ENCODE measurements at places on chromosomes 6 and 20.

DNA sequence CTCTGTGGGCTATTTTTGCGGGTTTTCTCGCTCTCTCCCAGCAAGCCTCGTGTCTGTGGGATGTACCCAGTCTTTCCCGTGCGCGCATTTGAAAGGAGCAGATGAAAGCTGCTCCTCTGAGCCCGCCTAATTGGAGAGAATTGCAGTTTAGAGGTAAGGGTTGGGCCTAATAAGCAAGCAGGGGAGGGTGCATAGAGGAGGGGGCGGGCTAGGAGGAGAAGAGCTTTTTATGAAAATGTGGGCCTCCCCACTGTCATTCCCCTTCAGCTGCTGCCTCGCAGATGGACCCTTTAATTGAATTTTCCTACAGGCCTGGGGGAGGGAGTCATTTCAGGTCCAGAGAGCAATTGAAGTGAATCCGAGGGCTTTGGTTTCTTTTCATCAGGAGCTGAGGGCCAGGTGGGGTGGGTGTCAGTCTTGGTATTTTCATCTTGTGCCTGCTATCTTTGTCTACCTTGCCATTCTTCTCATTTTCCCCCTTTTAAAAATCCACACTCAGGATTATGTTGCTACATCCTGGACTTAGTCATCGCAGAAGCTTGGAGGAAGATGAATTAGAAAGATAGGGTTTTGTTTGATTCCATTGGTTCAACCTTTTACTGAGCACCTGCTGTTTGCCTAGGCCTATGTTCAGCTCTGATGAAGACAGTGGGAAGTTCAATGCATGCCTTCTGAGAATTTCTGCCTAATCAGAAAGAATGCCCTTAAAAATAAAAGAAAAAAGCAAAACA is 423.4 kb downstream of the CD83 start:
- no peak for DNase-seq

GRCh38 chr6:35305117-35305516 is 7.5 kb downstream of the DEF6 start:
- DNase-seq = no peak

DNA sequence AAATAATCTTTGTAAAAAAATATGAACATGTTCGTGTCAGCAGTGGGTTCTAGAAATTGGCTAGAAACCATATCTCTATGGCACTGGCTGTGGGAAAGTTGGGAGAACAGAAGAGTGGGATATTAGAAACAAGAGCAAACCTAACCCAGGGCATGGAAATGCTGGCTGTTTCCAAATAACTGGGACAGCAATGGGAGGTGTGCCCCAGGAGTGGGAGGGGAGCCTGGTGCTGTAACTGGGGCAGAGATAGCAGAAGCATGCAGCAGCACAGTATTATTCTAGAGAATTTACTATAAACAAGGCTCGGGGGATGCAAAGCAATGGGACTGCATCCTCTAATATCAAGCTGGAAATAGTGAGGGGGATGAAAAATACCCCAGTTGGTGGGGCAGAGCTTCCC is 175.0 kb downstream of the KIF6 start:
- DNase-seq = no peak

GRCh38 chr6:16090452-16090851 is 38.4 kb upstream of the MYLIP start:
- DNase-seq = no peak

GRCh38 chr6:139713900-139714506 is 339.6 kb upstream of the CITED2 start:
- DNase-seq = no peak

- no peak for DNase-seq
Observed at GRCh38 chr20:57658833-57659516, 38.7 kb upstream of the ZBP1 start.

GRCh38 chr20:31675828-31676608 is 38.3 kb downstream of the COX4I2 start:
- DNase-seq = peak; percentile 69

- no peak for DNase-seq
Observed at GRCh38 chr6:47353871-47354270, 44.2 kb upstream of the TNFRSF21 start.

- DNase-seq = no peak
Observed at GRCh38 chr6:42093582-42094329, 43.4 kb downstream of the TAF8 start.

DNA sequence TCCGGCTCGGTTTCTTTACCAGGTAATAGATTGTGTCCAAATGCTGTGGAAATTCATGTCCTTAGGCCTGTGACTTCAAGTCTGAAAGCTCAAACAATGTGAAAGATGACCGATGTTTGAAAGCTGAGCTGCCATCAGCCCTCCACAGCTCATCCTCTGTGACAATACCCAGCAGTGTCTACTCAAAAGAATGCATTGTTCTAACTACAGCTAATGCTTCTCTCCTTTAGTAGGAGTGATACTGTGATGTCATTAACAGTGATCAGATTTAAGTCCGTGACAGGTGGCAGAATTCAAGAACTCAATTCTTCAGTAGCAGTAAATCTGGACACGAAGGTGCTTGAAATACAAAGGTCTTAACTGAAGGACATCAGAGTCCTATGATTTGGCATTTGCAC is 97.3 kb downstream of the RCAN2 start:
- no peak for DNase-seq

- DNase-seq = no peak
Observed at GRCh38 chr6:109963598-109964170, 14.4 kb upstream of the GPR6 start.

DNA sequence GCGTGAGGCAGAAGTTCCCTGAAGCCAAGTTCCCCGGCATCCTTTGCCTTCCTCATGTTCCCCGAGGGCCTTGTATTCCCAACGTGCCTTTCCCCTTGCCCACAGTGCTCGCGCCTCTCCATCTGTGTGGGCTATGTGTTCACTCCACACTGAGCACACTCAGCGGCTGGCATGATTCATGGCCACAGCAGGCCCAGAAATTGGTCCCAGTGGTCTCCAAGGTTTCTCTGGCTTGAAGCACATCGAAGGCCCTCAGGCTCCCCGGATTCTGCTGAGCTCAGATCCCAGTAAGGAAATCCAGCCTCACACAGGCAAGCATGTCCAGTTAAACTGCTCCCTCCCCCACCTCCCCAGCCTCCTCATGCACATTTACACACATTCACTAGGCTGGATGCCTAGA is 123.6 kb downstream of the ISM1 start:
- DNase-seq = no peak

GRCh38 chr6:53294095-53294494 is 54.7 kb downstream of the ELOVL5 start:
- peak; percentile 29 for DNase-seq

DNA sequence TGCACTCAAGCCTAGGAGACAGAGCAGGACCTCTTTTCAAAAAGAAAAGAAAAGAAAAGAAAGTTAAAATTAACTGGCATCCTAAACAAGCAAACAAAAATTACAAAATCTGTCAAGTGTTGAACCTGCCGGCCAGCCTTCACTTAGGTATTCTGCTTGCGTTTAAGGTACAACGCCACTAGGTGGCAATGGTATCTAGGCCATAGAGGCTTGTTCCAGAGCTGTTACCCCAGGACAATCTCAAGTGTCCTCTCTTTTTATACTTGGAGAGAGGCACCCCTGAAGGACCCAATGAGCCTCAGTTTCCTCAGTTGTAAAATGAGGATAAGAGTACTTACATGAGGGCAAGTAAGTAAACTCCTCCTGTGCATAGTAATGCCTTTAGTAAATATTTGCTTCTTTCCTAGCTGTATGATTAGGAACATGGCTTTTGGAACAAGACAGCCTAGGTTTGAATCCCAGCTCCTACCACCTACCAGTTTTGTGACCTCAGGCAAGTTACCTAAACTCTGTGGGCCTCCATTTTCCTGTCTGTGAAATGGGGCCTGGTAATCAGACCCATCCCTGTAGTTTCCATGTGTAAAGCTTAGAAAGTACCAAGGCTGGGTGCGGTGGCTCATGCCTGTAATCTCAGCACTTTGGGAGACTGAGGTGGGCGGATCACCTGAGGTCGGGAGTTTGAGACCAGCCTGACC is 5.8 kb upstream of the PACSIN1 start:
- peak; percentile 44 for DNase-seq

GRCh38 chr20:24797745-24798655 is 151.1 kb upstream of the CST7 start:
- no peak for DNase-seq

GRCh38 chr6:1504465-1504864 is 105.2 kb upstream of the FOXC1 start:
- DNase-seq = no peak

DNA sequence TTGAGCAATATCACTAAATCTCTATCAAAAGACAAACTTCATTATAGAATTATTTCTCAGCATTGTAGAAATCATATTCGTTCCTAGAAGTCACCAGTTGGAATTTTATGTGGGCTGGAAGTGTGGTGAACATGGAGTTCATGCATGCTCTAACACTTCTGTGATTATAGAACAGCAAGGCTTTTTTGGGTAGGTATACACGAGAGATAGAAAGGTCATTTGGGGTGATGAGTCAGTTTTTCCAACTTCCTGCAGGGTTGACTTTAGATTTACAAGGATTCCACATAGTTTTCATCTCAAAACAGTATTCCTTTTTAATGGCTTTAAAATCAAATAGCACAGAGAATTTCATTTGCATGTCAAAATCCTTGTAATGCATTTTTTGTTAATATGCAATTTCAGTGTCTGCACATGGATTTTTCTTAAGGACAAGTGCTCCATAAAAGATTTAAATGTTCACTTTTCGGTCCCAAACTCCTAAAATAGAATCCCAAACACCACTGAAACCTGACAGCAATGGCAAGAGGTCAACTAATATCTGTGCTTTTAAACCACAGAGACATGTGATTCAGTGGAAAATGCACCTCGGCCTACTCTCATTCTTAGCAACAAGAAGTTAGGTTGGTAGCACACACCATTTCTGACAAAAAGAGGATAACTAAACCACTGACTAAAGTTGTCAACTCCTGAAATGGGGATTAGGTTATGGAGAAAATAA is 211.0 kb downstream of the MOXD1 start:
- no peak for DNase-seq

- DNase-seq = no peak
Observed at GRCh38 chr20:64112691-64113443, 5.5 kb upstream of the NPBWR2 start.

GRCh38 chr20:47020231-47020630 is 125.6 kb downstream of the EYA2 start:
- no peak for DNase-seq

DNA sequence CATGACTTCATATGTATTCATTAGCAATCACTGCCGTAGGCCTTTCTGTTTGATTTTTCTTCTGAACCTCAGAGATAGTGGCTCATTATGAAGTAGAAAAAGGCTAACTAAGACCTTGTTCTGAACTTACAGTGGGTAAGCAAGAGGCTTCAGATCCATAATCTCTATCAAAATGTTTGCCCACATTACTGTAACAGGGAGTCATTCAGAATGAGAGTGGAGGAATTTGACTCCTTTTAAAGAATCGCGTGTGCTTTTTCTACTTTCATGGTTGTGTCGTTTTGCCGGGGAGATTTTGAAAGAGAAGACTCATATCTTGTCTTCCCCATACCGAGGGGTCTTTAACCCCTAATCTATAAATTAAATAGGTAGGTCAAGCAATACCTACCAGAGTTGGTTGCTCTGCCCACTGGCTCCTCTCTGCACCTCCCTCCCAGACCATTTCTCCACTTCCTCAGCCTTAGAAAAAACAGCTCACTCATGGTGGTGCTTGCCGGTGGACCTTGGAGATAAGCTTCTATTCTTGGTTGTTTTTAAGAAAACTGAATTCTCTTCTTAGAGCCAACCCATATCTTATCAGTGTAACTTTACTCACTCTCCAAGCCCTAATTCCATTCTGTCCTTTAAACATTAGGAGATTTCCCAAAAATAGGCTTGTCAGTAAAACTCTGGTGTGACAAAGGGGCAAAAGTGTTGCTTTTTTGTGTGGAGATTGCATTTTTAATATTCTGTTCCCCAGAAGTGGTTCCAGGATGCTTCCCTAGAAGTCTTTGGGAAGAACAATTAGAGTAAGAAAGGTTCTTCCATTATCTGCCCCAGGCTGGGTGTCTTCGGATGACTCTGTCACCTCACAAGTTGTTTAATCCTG is 56.6 kb downstream of the E2F3 start:
- no peak for DNase-seq

GRCh38 chr6:82525775-82526495 is 162.3 kb downstream of the TPBG start:
- DNase-seq = no peak

DNA sequence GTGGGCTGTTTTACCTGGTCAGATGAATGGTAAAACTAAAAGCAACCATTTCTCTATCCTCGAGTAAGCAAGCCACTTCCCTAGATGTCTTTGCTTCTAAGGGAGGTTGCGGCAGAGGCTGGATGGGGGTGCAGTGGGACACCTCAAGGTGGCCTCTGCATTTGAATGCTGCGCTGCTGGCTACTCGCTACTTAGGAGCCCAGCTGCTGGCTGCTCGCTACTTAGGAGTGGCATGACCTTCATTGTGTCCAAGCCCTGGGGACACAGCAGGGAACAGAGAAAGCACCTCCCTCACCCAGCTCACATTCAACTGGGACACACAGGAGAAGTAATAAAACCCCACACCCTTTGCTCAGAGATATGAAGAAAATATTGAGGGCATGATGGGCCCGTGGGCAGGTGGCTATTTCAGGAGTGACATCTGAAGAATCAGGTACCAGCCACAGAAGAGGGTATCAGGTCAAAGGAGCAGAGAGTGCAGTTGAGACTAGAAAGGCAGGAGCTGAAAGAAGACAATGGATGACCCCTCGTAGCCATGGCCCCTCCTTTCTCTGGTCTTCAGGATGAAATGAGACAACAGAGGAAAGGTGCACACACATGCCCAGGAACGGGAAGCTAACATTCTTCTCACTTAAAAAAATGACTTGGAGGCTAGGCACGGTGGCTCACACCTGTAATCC is 149.4 kb downstream of the ZMYND8 start:
- no peak for DNase-seq

- DNase-seq = peak; percentile 65
Observed at GRCh38 chr20:51497542-51498467, 44.7 kb downstream of the NFATC2 start.

GRCh38 chr6:19812512-19813119 is 24.6 kb upstream of the ID4 start:
- no peak for DNase-seq

DNA sequence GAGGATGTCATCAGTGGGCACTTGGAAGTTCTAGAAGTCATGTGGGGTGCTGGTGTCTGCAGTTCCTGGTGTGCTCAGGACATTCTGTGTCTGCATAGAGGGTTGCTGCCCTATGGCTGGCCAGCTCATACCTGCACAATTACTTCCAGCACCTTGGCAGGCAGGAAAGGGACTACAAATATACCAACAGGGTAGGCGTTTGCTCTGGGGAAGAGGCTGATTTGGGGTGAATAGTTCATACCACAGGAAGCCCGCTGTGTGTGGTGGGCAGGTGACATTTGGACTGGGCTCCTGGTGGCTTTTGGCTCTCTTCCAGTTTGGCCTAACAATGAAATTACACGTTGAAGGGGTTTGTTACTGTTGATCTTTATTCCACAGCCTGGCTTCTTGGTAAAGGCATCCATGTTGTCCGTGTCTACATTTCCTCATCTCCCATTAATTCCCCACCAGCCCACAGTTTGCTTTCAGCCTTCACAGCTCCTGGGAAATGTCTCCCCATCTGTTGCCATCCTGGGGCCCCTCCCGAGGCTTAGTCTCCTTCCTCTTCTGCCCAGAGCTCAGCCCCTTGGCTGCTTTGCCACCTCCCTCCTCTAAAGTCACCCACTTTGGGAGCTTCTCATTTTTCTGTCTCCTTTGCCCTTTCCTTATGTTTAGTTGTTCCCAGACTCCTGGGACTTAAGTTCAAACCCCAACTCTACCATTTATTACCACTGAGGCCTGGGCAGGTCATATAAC is 88.1 kb downstream of the RSPH3 start:
- DNase-seq = peak; percentile 55
